Activated T-helper 17 cell treated with anti-CD3 and anti-CD28 coated beads, Interleukin-2, amount 50 U/mL, for 72 hours (primary cell): ENCODE measurements at places on chromosomes 7 and 10. TPM values are rescaled to one million over a fixed set of nuclear protein-coding genes. Genes with fewer than 3 reads are reported as not detected.

Gene TMEM140
- total RNA-seq: 16.6 TPM

Gene DDC
- not detected for total RNA-seq

Gene HIBADH
- total RNA-seq: 12.0 TPM

Gene ZRANB1
- total RNA-seq: 8.7 TPM

Gene ADARB2
- not detected for total RNA-seq

Gene CYP3A7
- total RNA-seq: not detected

Gene DIP2C
- 1.1 TPM for total RNA-seq

Gene JAKMIP3
- 0.26 TPM for total RNA-seq

Gene GBX1
- total RNA-seq: not detected

- H3K36me3 ChIP-seq: no peaks in the 10 kb centered on the region
- no peaks in the 10 kb centered on the region for H3K27me3 ChIP-seq
- no peak overlapping the region for H3K4me3 ChIP-seq
- H3K4me1 ChIP-seq: peaks cover 2% of the 10 kb centered on the region
- no peak overlapping the region for H3K27ac ChIP-seq
These were observed 85.5 kb upstream of the OIT3 start for GRCh38 chr10:72808001-72808400.

- peaks cover 5% of the 10 kb centered on the region for H3K36me3 ChIP-seq
- H3K27ac ChIP-seq: peak overlapping the region; percentile 94
- H3K4me3 ChIP-seq: peak overlapping the region; percentile 82
These were observed 52.0 kb upstream of the SMNDC1 start for GRCh38 chr10:110356628-110357245.

DNA sequence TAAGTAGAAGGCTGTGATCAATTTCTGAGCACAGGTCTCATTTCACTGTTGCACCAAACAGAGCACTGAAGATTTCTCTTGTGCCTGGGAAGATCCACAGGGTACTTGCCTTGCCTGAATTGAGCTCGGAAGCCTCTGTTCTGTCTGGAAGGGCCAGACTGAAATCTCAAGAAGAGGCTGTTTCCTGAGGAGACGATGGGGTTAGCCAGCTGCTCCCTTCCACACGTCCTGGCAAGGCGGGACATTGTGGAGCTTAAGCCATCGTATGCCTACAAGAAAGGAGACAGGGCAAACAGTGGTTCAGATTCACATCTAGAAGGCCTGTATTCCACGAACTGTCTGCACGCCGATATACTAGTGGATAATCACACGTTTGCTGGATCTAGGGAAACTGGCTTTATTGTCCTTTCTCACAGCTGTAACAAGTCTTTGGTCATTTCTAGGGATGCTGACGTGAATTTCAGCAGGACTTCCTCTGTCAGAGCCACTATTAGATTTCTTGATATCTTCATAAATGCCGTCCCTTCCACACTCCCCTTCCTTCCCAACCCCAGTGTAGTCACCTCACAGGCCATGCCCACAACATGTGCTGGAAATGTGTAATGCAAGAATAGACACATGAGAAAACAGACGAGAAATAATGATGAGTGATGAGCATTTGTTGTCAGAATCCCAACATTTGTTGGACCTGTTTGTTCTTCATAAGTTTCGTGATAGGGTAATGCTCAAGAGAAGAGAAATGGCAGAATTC lies 137.2 kb upstream of the RSU1 start:
- no peak for ATAC-seq
- H3K27ac ChIP-seq: no peak overlapping the region
- H3K4me1 ChIP-seq: no peaks in the 10 kb centered on the region
- H3K4me3 ChIP-seq: no peak overlapping the region
- no peaks in the 10 kb centered on the region for H3K36me3 ChIP-seq

DNA sequence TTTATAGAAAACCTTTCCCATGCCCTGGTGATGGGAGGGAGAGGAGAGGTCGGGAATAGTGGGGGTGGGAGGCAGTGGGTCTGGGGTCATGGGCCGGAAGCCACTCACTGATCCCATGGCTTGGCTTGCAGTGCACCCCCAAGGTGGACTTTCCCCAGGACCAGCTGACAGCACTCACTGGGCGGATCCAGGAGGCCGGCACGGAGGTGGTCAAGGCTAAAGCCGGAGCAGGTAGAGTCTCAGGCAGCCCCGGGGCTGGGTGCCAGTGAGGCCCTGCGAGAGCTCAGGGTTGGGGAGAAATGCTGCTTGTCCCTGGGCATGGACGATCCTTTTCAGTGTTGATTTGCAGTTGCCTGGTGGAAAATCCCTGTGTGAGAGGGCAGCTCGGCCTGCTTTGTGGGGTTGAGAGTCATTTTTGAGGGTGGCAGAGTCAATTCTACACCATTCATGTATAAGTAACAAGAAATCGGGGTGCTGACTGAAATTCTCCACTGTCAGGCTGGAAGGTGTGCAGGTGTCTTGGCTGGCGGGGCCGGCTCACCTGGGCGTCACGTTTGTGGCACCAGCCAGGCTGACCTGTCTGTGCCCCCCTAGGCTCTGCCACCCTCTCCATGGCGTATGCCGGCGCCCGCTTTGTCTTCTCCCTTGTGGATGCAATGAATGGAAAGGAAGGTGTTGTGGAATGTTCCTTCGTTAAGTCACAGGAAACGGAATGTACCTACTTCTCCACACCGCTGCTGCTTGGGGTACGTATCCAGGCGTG lies 16.5 kb downstream of the MDH2 start:
- ATAC-seq: no peak
- no peaks in the 10 kb centered on the region for H3K27me3 ChIP-seq
- H3K27ac ChIP-seq: no peak overlapping the region
- no peak overlapping the region for H3K4me3 ChIP-seq
- H3K36me3 ChIP-seq: peaks cover 77% of the 10 kb centered on the region
- peaks cover 4% of the 10 kb centered on the region for H3K4me1 ChIP-seq

- no peak overlapping the region for H3K4me3 ChIP-seq
- H3K27ac ChIP-seq: no peak overlapping the region
- H3K4me1 ChIP-seq: no peaks in the 10 kb centered on the region
- H3K27me3 ChIP-seq: peaks cover 11% of the 10 kb centered on the region
- ATAC-seq: no peak
- no peaks in the 10 kb centered on the region for H3K36me3 ChIP-seq
These were observed 36.8 kb downstream of the SP8 start for GRCh38 chr7:20749906-20750305.

GRCh38 chr10:86311190-86311589 lies 55.4 kb downstream of the GRID1 start:
- ATAC-seq: no peak
- peaks cover 22% of the 10 kb centered on the region for H3K27me3 ChIP-seq
- H3K27ac ChIP-seq: no peak overlapping the region
- H3K36me3 ChIP-seq: no peaks in the 10 kb centered on the region
- H3K4me1 ChIP-seq: no peaks in the 10 kb centered on the region

- H3K4me3 ChIP-seq: no peak overlapping the region
- no peak overlapping the region for H3K27ac ChIP-seq
- H3K4me1 ChIP-seq: peaks cover 9% of the 10 kb centered on the region
- peaks cover 8% of the 10 kb centered on the region for H3K27me3 ChIP-seq
- no peak for ATAC-seq
These were observed 22.9 kb downstream of the RBAK start for GRCh38 chr7:5068521-5068920.

GRCh38 chr10:133100706-133101415 lies 13.1 kb downstream of the ADGRA1 start:
- no peaks in the 10 kb centered on the region for H3K36me3 ChIP-seq
- ATAC-seq: peak; percentile 54
- H3K4me3 ChIP-seq: no peak overlapping the region
- H3K4me1 ChIP-seq: no peaks in the 10 kb centered on the region
- H3K27me3 ChIP-seq: peaks cover 9% of the 10 kb centered on the region
- H3K27ac ChIP-seq: no peak overlapping the region

- H3K36me3 ChIP-seq: no peaks in the 10 kb centered on the region
- H3K4me1 ChIP-seq: peaks cover 5% of the 10 kb centered on the region
- H3K27me3 ChIP-seq: peaks cover 3% of the 10 kb centered on the region
- peak overlapping the region; percentile 57 for H3K27ac ChIP-seq
- H3K4me3 ChIP-seq: no peak overlapping the region
These were observed 101.9 kb upstream of the PIP4K2A start for GRCh38 chr10:22816298-22816653.

DNA sequence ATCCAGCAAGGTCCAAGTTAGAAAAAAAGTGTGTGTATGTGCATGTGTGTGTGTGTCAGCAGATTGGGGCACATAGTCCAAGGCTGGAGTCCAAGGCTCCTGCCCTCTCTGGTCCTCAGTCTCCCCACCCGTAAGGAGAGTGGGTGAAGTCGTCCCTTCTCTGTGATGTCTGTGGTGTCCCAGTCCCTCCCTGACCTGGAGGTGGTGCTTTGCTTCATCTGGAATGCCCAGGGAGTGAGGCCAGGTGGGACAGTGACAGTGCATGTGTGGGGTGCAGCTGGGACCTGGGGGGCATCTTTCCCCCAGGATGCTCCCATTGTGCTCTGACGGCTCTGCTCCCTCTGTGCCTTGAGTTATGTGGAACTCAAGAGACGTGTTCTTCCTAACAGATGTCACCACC lies 18.0 kb downstream of the AQP1 start:
- H3K27me3 ChIP-seq: no peaks in the 10 kb centered on the region
- H3K4me1 ChIP-seq: no peaks in the 10 kb centered on the region
- no peak for ATAC-seq
- H3K36me3 ChIP-seq: no peaks in the 10 kb centered on the region

GRCh38 chr7:17690030-17690429 lies 250.3 kb downstream of the SNX13 start:
- no peak for ATAC-seq
- no peak overlapping the region for H3K4me3 ChIP-seq
- no peaks in the 10 kb centered on the region for H3K27me3 ChIP-seq

DNA sequence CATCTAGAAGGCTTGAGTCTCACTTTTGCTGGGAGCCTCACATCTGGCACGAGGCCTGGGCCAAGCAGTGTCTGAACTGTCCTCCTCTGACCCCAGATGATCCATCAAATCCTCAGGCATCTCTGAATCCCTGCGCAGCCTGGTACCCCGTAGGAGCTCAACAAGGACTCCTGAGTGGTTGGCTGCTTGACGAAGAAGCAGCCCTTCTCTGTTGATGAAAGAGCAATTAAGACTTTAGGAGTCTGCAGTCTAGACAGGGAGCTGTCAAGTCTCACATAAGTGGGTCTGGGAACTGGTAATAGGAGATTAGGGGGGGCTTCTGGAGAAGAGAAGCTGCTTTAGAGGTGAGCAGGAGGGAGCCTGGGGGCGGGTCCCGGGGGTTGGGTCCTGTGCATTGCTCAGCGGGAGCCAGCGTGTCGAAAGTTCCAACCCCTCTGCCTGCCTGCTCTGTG lies 326.0 kb downstream of the RPS24 start:
- H3K27ac ChIP-seq: no peak overlapping the region
- H3K4me1 ChIP-seq: peaks cover 6% of the 10 kb centered on the region
- peaks cover 3% of the 10 kb centered on the region for H3K27me3 ChIP-seq
- ATAC-seq: no peak
- no peaks in the 10 kb centered on the region for H3K36me3 ChIP-seq

GRCh38 chr10:88883448-88883809 lies 3.4 kb downstream of the STAMBPL1 start:
- H3K27ac ChIP-seq: peak overlapping the region; percentile 93
- peak overlapping the region; percentile 95 for H3K4me3 ChIP-seq
- H3K36me3 ChIP-seq: peaks cover 27% of the 10 kb centered on the region
- peaks cover 43% of the 10 kb centered on the region for H3K4me1 ChIP-seq
- no peak for ATAC-seq

DNA sequence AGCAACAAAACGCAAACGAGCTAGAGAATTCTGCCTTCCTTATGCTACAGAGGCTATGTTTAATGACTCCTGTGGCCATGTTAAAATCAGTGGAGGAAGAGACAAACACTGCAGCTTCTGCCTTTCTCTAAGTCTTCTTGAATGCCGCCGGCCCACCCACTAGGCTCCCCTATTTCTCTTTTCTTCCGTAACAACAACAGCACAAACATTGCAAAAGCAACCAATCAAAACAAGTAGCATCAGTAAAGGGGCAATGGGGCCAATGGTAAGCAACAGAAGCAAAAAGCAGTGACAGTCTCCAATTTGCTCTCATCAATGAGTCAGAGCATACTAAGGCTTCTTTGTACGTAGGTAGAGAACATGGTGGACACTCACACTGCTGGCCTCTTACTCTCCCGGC lies 26.8 kb downstream of the DNAJC1 start:
- no peaks in the 10 kb centered on the region for H3K27me3 ChIP-seq
- H3K36me3 ChIP-seq: no peaks in the 10 kb centered on the region
- no peak overlapping the region for H3K27ac ChIP-seq
- peaks cover 6% of the 10 kb centered on the region for H3K4me1 ChIP-seq
- no peak overlapping the region for H3K4me3 ChIP-seq

DNA sequence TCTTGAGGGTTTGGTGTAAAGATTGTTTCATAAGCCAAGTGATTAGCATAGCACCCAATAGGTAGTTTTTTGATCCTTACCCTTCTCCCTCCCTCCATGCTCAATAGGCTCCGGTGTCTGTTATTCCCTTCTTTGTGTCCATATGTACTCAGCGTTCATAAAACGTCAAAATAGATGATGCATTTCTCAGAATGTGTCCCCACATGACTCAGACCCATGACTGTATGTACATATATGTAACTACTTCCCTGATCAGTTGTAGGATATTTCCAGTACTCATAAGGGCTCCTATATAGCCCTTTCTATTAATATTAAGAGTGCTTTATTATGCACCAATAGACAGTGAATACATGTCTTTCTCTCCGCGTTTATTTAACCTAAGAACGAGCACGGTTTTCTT lies 466.9 kb downstream of the KIF20B start:
- no peaks in the 10 kb centered on the region for H3K36me3 ChIP-seq
- no peaks in the 10 kb centered on the region for H3K4me1 ChIP-seq
- no peak overlapping the region for H3K4me3 ChIP-seq
- peaks cover 4% of the 10 kb centered on the region for H3K27me3 ChIP-seq
- no peak overlapping the region for H3K27ac ChIP-seq

GRCh38 chr10:114426476-114426875 lies 22.2 kb upstream of the AFAP1L2 start:
- no peaks in the 10 kb centered on the region for H3K4me1 ChIP-seq
- H3K27me3 ChIP-seq: no peaks in the 10 kb centered on the region
- peaks cover 15% of the 10 kb centered on the region for H3K36me3 ChIP-seq
- ATAC-seq: no peak
- H3K4me3 ChIP-seq: no peak overlapping the region
- no peak overlapping the region for H3K27ac ChIP-seq

- H3K27me3 ChIP-seq: no peaks in the 10 kb centered on the region
- peak overlapping the region; percentile 44 for H3K27ac ChIP-seq
- H3K4me1 ChIP-seq: peaks cover 28% of the 10 kb centered on the region
- no peaks in the 10 kb centered on the region for H3K36me3 ChIP-seq
- H3K4me3 ChIP-seq: peak overlapping the region; percentile 37
These were observed 45.8 kb downstream of the EEPD1 start for GRCh38 chr7:36198854-36199266.

- peaks cover 40% of the 10 kb centered on the region for H3K4me1 ChIP-seq
- peaks cover 6% of the 10 kb centered on the region for H3K36me3 ChIP-seq
- H3K27ac ChIP-seq: peak overlapping the region; percentile 83
- peak overlapping the region; percentile 40 for H3K4me3 ChIP-seq
- no peaks in the 10 kb centered on the region for H3K27me3 ChIP-seq
These were observed 236.5 kb upstream of the KAT6B start for GRCh38 chr10:74589851-74590250.

GRCh38 chr7:96321031-96321657 lies 754 bp downstream of the SLC25A13 start:
- H3K27ac ChIP-seq: peak overlapping the region; percentile 97
- peak; percentile 58 for ATAC-seq
- H3K36me3 ChIP-seq: no peaks in the 10 kb centered on the region
- peaks cover 17% of the 10 kb centered on the region for H3K4me1 ChIP-seq
- no peaks in the 10 kb centered on the region for H3K27me3 ChIP-seq
- peak overlapping the region; percentile 87 for H3K4me3 ChIP-seq

GRCh38 chr10:101772017-101772894 lies 3.7 kb downstream of the FGF8 start:
- peaks cover 14% of the 10 kb centered on the region for H3K36me3 ChIP-seq
- no peak overlapping the region for H3K27ac ChIP-seq

GRCh38 chr7:116249969-116250553 lies 39.7 kb downstream of the TES start:
- H3K27me3 ChIP-seq: no peaks in the 10 kb centered on the region
- peak overlapping the region; percentile 23 for H3K27ac ChIP-seq
- H3K4me3 ChIP-seq: no peak overlapping the region
- ATAC-seq: no peak

- H3K27me3 ChIP-seq: no peaks in the 10 kb centered on the region
- no peak overlapping the region for H3K27ac ChIP-seq
- no peaks in the 10 kb centered on the region for H3K36me3 ChIP-seq
- ATAC-seq: peak; percentile 11
These were observed 33.9 kb upstream of the XPNPEP1 start for GRCh38 chr10:109957092-109957797.
